ENCODE measurements at places on chromosomes 7 and 10.

DNA sequence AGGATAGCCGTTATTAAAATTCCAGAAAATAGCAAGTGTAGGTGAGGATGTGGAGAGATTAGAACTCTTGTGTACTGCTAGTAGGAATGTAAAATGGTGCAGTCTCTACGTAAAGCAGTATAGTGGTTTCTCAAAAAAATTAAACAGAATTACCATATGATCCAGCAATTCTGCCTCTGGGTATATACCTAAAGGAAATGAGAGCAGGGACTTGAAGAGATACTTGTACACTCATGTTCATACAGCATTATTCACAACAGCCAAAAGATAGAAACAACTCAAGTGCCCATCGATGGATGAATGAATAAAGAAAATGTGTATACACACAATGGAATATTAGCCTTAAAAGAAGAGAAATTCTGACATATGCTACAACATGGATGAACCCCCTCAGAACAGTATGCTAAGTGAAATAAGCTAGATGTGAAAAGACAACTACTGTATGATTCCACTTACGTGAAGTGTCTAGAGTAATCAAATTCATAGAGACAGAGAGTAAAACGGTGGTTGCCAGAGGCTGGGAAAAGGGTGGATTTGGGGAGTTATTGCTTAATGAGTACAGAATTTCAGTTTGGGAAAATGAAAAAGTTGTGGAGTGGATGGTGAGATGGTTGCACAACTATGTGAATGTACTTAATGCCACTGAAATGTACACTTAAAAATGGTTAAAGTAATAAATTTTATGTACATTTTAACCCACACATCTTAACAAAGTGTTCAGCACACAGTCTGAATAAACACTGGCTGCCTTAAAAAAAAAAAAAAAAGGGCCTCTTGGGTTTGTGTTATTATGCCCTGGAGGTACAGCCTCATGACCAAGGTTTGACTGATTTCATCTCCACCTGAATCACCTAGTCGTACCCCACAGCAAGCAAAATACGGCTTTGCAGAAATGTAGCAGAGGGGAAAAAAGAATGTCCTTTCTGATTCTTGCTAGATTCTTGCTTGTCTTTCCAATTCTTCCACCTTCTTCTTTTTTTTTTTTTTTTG is 26.2 kb downstream of the BUB3 start:
- DNase-seq = no peak

DNA sequence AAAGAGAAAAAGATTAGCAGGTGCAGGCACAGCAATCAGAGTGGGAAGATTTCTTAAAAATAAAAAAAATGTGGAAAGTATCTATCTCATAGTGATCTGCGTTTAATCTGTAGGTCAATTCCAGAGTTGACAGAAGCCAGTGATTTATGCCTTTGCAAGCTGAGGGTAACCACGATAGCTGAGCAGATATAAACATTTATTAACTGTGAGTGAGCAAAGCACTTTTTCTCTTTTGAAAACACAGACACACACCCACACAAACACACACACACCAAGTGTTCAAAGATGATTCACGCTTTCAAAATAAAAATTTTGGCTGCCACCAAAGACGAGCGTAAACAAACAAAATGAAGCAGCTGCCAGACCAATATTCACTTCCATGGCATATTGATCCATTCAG is 243.2 kb upstream of the SLC26A5 start:
- DNase-seq = no peak

GRCh38 chr7:135957627-135958026 is 19.5 kb downstream of the MTPN start:
- DNase-seq = no peak

DNA sequence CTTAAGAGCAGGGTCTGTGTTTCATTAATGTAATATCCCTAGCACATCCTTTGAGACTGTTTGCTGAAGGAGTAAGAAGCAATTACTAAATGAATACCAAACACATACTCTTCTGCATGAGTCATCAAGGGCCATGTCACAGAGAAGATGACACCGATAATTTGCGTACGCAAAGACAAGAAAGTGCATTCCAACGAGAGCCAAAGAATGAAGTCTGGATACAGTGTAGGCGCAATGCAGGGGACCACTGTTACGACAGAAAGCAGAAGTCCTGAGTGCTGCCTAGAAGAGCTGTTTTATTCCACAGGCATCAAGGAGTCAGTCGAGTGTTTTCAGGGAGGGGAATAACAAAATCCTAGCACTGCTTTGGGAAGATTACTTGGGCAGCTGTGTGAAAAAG is 62.7 kb downstream of the VPS41 start:
- peak; percentile 16 for DNase-seq

GRCh38 chr10:124647421-124648130 is 96.6 kb downstream of the FAM53B start:
- DNase-seq = no peak

- DNase-seq = no peak
Measured at GRCh38 chr10:11180228-11180627, 162.6 kb downstream of the CELF2 start.

DNA sequence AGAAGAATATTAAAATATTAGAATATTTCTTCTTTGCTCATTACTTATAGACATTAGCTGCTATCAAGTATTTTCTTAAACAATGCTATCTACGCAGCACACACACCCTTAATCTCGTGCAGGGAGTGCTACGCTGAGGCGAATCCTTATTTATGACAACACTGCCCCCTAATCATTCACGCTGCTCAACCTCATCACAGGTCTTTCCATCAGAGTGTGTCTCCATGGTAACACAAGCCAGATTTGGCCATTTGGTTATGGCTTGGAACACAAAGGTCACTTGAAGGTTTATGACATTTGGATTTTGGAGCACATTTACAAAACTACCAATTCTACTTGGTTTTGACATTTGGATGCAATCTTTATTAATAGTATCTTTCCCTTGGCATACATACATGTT is 45.4 kb upstream of the MYO3A start:
- no peak for DNase-seq

GRCh38 chr10:62048919-62049623 is 147.6 kb downstream of the ARID5B start:
- peak; percentile 97 for DNase-seq

- no peak for DNase-seq
Measured at GRCh38 chr7:116339564-116339963, 129.2 kb downstream of the TES start.

- no peak for DNase-seq
Measured at GRCh38 chr10:6012121-6012905, 35.0 kb upstream of the IL15RA start.

GRCh38 chr7:65338346-65338745 is 35.3 kb upstream of the ZNF92 start:
- no peak for DNase-seq

Data from AG09319 (cell line).